ENCODE measurements at places on chromosomes 13 and 19.
A peak's percentile ranks its signal among the peaks of the same experiment; 100 is the strongest.

- H3K4me1 ChIP-seq, result no peaks in the 10 kb centered on the region
- no peak overlapping the region for H3K4me3 ChIP-seq
- no peaks in the 10 kb centered on the region for H3K36me3 ChIP-seq
- H3K27ac ChIP-seq, result no peak overlapping the region
Measured at GRCh38 chr13:26075498-26075897, 23.7 kb upstream of the SHISA2 start.

DNA sequence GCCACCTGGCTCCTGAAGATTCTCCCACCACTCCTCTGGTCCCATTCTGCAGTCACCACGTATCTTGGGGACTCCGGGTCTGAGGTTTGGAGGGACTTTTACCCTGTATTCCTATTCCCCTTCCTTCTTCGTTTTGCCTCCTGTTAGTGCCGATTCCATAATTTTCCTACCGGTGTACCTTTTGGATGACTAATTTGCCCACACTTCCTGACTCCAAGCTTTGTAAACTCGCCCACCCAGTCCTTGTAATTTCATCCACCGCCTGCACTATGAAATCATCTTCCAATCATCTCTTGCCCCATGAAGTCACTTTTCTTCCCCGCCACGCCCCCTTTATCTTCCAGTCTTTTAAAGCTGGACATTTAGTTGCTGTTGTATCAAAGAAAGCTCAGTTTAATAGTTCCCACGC is 572 bp downstream of the UCHL3 start:
- no peaks in the 10 kb centered on the region for H3K27me3 ChIP-seq
- H3K4me1 ChIP-seq, result no peaks in the 10 kb centered on the region
- no peaks in the 10 kb centered on the region for H3K36me3 ChIP-seq
- DNase-seq, result no peak

GRCh38 chr13:112996671-112997091 is 27.7 kb downstream of the MCF2L start:
- no peaks in the 10 kb centered on the region for H3K27me3 ChIP-seq
- no peak overlapping the region for H3K4me3 ChIP-seq
- no peaks in the 10 kb centered on the region for H3K4me1 ChIP-seq
- DNase-seq, result no peak

DNA sequence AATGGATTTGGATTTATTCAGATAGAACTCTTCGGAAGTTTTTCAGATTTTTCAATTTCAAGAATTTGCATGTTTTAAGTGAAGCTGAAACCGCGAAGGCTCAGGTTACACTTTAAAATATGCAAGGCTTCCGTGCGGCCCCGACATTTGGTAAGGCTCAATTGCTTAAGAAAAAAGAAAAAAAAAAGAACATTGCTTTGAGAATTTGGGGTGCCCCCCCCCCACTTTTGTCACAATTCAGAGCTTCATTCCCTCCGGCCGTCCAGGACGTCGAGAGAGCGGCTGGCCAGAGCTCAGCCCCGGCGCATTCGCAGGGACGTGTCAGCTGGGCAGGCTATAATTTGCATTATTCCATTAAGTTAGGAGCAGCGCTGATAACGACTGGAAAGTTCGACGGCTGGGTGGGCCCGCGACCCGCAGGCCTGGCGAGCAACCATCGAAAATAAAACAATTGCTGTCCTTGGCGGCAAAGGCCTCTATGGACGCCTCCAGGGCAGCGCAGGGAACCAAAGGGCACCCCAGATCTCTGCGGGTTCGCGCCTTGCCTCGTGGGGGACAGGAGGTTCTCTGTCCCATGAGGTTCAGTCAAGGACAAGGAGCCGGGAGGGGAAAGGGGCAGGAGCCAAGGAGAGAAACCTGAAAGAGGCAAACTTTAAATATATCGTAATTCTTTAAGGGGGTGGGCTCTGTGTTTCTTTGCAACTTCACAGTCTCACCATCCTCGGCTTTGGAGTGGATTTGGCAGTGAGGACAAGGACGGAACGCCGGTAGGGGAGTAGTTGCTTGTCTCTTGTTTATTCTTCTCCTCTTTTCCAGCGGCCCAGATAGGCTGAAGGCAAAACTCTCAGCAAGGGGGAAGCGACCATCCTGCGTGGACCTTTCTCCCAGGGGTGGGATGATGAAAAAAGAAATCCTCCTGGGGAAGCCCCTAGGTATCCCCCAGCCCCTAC is 7.0 kb downstream of the SOX21 start:
- H3K4me1 ChIP-seq, result peaks cover 3% of the 10 kb centered on the region
- no peak for DNase-seq
- H3K36me3 ChIP-seq, result no peaks in the 10 kb centered on the region

GRCh38 chr13:94515374-94515773 is 35.9 kb upstream of the DCT start:
- H3K27ac ChIP-seq, result no peak overlapping the region
- no peaks in the 10 kb centered on the region for H3K36me3 ChIP-seq
- no peak overlapping the region for H3K4me3 ChIP-seq

DNA sequence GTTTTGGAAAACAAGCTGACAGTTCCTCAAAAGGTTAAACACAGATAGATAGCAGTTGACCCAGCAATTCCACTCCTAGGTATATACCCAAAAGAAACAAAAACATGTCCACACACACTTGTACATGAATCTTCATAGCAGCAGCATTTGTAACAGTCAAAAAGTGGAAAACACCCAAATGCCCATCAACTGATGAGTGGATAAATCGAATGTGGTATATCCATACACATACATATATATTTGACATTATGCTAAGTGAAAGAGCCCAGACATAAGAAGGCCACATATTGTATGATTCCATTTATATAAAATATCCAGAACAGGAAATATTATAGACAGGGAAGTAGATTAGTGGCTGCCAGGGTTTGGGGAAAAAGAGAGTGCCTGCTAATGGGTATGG is 7.9 kb upstream of the HMGB1 start:
- no peaks in the 10 kb centered on the region for H3K36me3 ChIP-seq
- no peaks in the 10 kb centered on the region for H3K27me3 ChIP-seq
- no peak for DNase-seq
- no peak overlapping the region for H3K27ac ChIP-seq
- no peaks in the 10 kb centered on the region for H3K4me1 ChIP-seq

- no peak for DNase-seq
- H3K4me3 ChIP-seq, result no peak overlapping the region
- H3K36me3 ChIP-seq, result no peaks in the 10 kb centered on the region
- H3K27ac ChIP-seq, result no peak overlapping the region
Measured at GRCh38 chr19:19550972-19551852, 13.1 kb downstream of the CILP2 start.

DNA sequence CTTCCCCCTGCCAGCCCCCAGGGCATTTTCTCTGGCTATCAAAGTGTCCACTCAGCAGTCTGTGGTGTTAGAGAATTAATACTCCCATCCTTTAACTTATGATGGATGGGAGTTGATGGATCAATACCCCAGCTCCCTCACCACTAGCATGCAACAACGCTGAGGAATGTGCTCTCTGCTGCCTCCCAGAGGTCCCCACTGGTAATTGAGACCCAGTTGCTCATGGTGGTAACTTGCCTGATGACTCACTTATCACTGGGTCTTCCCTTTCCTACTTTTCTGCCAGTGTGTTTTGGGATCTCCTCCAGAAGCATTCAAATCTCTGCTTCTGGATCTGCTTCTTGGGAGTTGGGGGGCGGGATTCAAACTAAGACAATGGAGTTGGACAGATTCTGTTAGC is 20.3 kb upstream of the CACNA1A start:
- no peak overlapping the region for H3K27ac ChIP-seq
- no peak overlapping the region for H3K4me3 ChIP-seq
- no peak for DNase-seq
- H3K27me3 ChIP-seq, result no peaks in the 10 kb centered on the region

- no peak overlapping the region for H3K27ac ChIP-seq
- H3K27me3 ChIP-seq, result no peaks in the 10 kb centered on the region
- no peaks in the 10 kb centered on the region for H3K4me1 ChIP-seq
- no peak overlapping the region for H3K4me3 ChIP-seq
- H3K36me3 ChIP-seq, result no peaks in the 10 kb centered on the region
- DNase-seq, result no peak
Measured at GRCh38 chr13:37187621-37188020, 82.2 kb upstream of the CSNK1A1L start.

DNA sequence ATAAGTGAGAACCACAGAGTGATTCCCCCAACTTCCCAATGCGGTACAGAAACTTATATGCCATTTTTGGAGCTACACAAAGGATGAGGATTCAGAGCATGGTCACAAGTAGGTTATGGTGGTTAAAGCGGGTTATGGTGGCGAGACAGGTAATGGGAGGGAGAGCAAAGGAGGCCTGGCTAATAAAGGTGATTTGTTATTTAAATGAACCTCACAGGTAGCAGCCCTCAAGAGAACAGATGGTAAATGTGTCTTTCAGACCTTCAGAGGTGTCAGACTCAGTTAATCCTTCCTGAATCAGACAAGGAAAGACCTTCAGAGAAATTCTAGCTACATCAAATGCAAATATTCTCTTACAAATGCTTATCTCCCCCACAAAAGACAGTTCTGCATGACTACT is 1971.4 kb downstream of the OLFM4 start:
- no peak overlapping the region for H3K4me3 ChIP-seq
- H3K27me3 ChIP-seq, result no peaks in the 10 kb centered on the region
- H3K4me1 ChIP-seq, result peaks cover 4% of the 10 kb centered on the region
- peak; percentile 64 for DNase-seq
- H3K27ac ChIP-seq, result no peak overlapping the region

DNA sequence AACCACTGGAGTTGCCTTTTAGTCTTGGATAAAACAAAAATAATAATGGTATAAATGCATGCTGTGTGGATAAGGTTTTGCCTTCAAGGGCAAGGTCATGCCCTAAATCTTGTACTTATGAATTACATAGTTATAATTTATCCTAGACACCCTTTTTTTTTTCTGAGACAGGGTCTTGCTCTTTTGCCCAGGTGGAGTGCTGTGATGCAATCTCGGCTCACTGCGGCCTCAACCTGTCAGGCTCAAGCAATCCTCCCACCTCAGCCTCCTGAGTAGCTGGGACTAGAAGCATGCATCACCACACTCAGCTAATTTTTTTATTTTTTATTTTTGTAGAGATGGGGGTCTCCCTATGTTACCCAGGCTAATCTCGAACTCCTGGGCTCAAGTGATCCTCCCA is 7.7 kb upstream of the DACT3 start:
- H3K4me1 ChIP-seq, result no peaks in the 10 kb centered on the region
- H3K36me3 ChIP-seq, result peaks cover 5% of the 10 kb centered on the region
- no peaks in the 10 kb centered on the region for H3K27me3 ChIP-seq
- H3K27ac ChIP-seq, result no peak overlapping the region

Data from iPS DF 6.9 (cell line).